ENCODE measurements at places on chromosomes 12 and 14. TPM values are rescaled to one million over a fixed set of nuclear protein-coding genes. Genes with fewer than 3 reads are reported as not detected.

Gene LYZ
- 122 TPM for polyA plus RNA-seq

Gene GPR84
- not detected for polyA plus RNA-seq

Gene SLC38A1
- 4.5 TPM for polyA plus RNA-seq

Gene MYF6
- not detected for polyA plus RNA-seq

Gene CHST11
- 2.1 TPM for polyA plus RNA-seq

Gene OR6C2
- polyA plus RNA-seq: not detected

Gene CRIP1
- polyA plus RNA-seq: 1,123 TPM

Gene YBX3
- 353 TPM for polyA plus RNA-seq

Gene RBP5
- polyA plus RNA-seq: 1.1 TPM

Gene RDH16
- polyA plus RNA-seq: 0.50 TPM

DNA sequence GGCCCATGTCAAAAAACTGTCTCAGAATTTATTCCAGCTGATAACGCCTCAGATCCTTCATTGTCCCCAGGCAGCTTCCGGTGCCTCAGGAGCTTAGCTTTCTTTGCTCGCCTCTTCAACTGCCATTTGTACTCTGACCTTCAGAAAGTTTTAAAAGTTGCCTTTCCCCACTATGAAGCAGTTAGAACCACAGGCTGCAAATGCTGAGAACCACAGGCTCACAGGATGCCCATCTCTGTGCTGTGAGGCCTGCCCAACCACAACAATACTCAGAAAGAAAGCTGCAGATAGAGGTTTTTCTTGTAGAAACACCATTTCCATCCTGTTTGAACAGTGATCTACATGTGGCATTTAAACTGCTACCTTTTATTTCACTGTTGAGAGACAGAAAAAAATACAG lies 131.1 kb downstream of the PRKCH start:
- H3K4me1 ChIP-seq: no peaks in the 10 kb centered on the region
- no peak overlapping the region for H3K4me3 ChIP-seq
- H3K36me3 ChIP-seq: no peaks in the 10 kb centered on the region
- H3K27me3 ChIP-seq: no peaks in the 10 kb centered on the region

GRCh38 chr12:52156757-52157565 lies 34.9 kb downstream of the KRT80 start:
- H3K4me3 ChIP-seq: no peak overlapping the region
- peak; percentile 94 for DNase-seq
- H3K4me1 ChIP-seq: no peaks in the 10 kb centered on the region
- H3K27ac ChIP-seq: no peak overlapping the region

GRCh38 chr12:64461634-64462414 lies 9.9 kb downstream of the TBK1 start:
- no peaks in the 10 kb centered on the region for H3K4me1 ChIP-seq
- H3K27me3 ChIP-seq: no peaks in the 10 kb centered on the region
- H3K4me3 ChIP-seq: no peak overlapping the region
- DNase-seq: no peak

DNA sequence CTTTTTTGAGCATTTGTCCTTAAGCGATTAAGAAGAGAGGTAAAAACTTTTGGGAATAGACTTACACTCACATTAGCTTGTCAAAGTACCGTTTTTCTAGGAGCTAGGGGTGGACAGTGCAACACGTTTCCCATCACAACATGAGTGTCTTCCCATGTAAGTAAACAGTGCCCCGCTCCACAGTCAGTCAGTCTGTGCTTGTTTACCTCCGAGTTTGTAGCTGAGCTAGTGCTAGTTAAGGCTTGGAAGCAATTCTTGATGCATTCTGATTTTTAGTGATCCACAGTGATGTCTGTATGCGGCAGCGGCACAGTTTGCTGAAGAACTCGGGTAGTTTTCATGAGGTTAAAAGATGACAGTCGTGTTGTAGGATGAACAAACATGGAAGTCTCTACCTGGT lies 941 bp downstream of the ZDHHC17 start:
- peak overlapping the region; percentile 87 for H3K27ac ChIP-seq
- no peaks in the 10 kb centered on the region for H3K27me3 ChIP-seq
- H3K36me3 ChIP-seq: no peaks in the 10 kb centered on the region
- peak overlapping the region; percentile 76 for H3K4me3 ChIP-seq
- no peaks in the 10 kb centered on the region for H3K4me1 ChIP-seq
- DNase-seq: no peak

DNA sequence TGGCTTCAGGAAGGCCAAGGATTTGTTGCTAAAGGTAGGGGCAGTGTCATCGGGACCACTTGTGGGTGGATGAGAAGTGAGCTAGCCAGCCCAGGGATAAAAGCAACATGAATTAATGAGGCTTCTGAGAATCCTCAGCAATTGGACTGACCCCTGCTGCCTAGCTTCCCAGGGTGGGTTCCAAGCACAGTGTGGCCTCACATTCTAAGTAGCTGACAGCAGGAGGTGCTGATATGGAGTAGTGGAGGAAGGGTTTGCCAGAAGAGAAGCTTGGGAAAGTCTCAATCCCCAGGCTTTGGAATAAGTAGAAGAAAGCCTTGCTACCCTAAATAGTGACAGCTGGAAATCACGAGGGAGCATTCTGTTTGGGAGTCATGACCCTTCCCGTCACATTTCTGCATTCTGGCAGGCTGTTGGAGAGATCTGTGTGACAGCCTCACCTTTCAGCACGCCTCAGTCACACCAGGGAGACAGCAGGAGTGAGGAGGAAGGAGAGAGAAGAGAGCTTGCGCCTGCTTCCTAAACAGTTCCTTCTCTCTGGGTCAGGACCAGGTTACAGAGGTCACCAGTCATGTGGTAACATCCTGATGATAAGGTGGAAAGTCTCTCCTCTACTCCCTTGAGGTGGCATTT lies 31.2 kb downstream of the DACT1 start:
- no peaks in the 10 kb centered on the region for H3K36me3 ChIP-seq
- H3K27me3 ChIP-seq: no peaks in the 10 kb centered on the region
- H3K4me3 ChIP-seq: no peak overlapping the region
- no peaks in the 10 kb centered on the region for H3K4me1 ChIP-seq

GRCh38 chr14:28584951-28585350 lies 181.6 kb upstream of the FOXG1 start:
- DNase-seq: no peak
- H3K27ac ChIP-seq: no peak overlapping the region
- H3K36me3 ChIP-seq: no peaks in the 10 kb centered on the region
- no peaks in the 10 kb centered on the region for H3K4me1 ChIP-seq
- no peaks in the 10 kb centered on the region for H3K27me3 ChIP-seq

DNA sequence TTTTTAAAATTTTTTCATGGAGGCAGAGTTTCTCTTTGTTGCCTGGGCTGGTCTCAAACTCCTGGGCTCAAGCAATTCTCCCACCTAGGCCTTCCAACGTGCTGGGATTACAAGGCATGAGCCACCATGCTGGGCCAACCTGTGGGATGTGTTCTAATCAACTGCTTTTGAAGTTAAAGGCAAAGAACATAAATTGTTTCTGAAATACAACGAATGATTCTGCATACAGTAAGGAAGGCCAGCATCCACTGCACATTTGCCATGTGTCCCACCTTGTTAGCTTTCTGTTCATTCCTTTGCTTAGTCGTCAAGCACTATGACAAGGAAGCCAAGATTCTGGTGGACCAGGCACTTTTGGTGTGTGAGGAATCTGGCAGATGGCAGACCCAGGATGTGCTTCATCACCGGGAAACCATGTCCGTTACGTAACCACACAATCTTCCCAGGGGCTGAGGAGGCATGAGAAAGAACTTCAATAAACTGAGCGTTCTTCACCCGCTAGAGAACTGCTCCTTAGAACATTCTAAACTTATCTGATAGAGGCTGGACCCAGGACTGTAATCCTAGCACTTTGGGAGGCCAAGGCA lies 24.5 kb downstream of the MOK start:
- H3K27me3 ChIP-seq: no peaks in the 10 kb centered on the region
- no peak overlapping the region for H3K4me3 ChIP-seq
- no peak overlapping the region for H3K27ac ChIP-seq
- no peak for DNase-seq
- H3K4me1 ChIP-seq: no peaks in the 10 kb centered on the region

DNA sequence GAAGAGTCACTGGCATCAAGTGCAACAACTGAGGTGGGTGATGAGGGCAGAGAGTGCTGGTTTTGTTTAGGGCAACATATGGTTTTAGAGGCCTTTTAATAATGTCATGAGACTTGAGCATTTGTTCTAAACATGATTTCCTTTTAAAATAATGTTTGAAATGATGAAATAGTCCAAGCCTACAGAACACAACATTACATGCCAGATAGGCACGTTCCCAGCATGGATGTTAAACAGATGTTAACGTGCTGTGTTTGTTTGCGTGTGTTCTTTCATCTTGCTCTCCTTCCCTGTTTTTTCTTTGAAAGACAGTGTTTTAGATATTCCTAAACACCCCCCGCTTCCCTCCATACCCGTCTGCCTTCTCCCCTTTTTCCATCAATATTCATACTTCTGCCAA lies 82.3 kb downstream of the RGS6 start:
- no peak overlapping the region for H3K4me3 ChIP-seq
- no peaks in the 10 kb centered on the region for H3K27me3 ChIP-seq
- H3K36me3 ChIP-seq: no peaks in the 10 kb centered on the region
- DNase-seq: no peak

GRCh38 chr14:29822430-29822709 lies 105.3 kb downstream of the PRKD1 start:
- no peak for DNase-seq
- H3K27ac ChIP-seq: no peak overlapping the region
- peaks cover 9% of the 10 kb centered on the region for H3K4me1 ChIP-seq
- H3K36me3 ChIP-seq: no peaks in the 10 kb centered on the region

- H3K4me3 ChIP-seq: no peak overlapping the region
- H3K36me3 ChIP-seq: no peaks in the 10 kb centered on the region
- H3K27ac ChIP-seq: no peak overlapping the region
Observed at GRCh38 chr12:51441583-51441982, 17.0 kb downstream of the SLC4A8 start.

DNA sequence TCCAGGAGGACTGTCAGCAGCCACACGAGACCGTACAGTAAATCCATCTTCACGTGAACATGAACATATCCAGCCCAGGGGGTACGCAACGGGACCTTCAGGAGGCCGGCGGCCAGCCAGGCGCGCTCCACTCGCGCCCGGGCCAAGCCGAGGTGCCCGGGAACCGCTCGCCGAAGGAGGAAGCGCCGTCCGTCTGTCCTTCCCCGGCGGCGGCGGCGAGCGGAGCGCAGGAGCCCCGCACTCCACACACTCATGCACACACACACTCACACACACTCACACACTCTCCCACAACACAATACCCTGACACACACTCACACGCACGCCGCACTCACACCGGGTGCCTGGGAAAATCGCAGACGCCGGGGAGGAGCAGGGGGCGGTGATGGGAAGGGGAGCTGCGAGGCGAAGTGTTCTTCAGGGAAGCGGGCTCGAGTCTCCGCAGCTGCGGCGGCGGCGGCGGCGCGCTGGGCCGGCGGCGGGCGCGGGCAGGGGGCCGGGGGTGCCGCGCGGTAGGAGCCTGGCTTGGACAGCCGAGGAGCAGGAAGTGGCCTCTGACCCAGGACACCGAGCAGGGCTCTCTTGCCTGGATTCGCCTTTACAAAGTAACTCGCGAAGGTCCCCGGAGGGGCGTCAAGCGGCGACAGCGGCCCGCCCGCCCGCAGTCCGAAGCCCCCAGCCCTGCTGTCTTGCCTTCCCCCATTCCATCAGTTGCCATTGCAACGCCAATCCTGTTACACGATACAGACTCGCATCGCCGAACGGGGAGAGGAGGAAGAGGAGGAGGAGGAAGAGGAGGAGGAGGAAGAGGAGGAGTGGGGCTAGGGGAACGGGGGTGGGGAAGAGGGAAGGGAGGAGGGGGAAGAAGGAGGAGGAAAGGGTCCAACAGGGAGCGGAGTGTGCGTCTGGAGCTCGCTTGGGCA lies 601 bp downstream of the MDGA2 start:
- H3K36me3 ChIP-seq: no peaks in the 10 kb centered on the region
- no peak overlapping the region for H3K27ac ChIP-seq
- peak; percentile 55 for DNase-seq
- no peaks in the 10 kb centered on the region for H3K4me1 ChIP-seq

DNA sequence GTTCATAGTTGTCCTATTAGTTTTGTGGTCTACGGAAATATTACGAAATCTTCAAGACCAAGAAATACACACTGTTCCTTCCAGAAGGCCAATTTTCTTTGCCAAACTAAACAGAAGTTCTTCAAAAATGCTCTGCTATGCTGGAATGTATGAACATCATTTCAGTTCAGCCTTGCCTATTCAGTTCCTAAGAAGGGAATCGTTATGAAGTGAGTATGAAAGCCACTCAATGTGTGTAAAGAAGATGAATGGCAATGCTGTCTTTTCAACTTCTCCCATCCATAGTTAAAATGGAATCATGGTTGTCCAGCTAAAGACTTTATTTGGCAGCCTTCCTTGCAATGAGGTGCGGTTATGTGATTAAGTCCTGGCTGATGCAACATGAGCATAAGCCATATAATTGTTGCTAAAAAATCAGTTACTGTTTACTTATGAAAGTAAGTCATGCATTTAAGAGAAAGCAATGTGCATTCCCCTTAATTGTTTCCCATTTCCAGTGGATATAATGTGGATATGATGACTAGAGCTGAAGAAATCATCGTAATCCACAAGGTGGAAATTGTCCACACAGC lies 73.8 kb upstream of the PTPRR start:
- peaks cover 8% of the 10 kb centered on the region for H3K4me1 ChIP-seq
- no peaks in the 10 kb centered on the region for H3K27me3 ChIP-seq
- no peaks in the 10 kb centered on the region for H3K36me3 ChIP-seq

DNA sequence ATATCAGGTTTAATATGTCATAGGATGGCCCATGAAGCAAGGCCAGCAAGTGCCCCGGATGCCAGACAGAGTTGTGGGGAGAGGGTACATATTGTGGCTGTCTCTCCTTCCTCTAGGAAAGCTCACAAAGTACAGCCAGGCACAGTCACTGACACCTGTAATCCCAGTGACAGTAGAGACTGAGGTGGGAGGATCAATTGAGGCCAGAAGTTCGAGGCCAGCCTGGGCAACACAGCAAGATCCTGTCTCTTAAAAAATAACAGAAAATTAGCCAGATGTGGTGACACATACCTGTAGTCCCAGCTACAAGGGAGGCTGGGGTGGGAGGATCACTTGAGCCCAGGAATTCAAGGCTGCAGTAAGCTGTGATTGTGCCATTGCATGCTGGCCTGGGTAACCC lies 32.1 kb downstream of the SLC7A8 start:
- H3K27me3 ChIP-seq: no peaks in the 10 kb centered on the region
- H3K4me3 ChIP-seq: no peak overlapping the region
- H3K36me3 ChIP-seq: no peaks in the 10 kb centered on the region
- no peak for DNase-seq
- H3K27ac ChIP-seq: no peak overlapping the region

DNA sequence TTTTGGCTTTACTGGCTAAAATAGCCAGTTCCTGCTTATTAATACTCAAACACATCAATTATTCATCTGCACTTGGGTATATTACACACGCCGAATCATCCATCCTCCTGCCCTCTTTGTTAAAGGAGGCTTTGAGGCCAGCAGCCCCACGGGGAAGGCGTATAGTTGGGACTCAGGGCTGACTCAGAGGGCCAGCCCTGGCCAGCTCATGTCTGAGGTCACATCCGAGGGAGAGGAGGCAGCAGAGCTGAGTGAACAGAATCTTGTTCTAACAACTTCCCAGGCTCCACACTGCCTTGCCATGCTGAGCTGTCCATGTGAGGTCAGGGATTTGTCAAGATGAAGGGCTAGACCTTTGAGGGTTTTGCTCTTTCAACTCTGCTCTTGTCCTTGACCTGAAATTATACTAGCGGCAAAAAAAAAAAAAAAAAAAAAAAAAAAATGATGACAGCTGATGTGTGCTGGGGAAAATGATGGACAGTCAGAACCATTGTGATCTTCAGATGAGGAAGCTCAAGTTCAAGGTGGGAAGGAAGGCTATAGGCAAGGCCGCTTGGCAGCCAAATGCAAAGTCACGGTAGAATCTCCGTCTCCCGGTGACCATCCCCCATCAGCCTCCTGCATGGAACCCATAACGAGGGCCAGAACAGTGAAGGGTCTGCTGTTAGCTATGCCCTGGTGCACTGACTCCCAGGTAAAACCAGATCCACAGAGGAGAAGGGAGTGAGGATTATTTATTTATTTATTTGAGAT lies 12.5 kb upstream of the MARK3 start:
- H3K4me1 ChIP-seq: no peaks in the 10 kb centered on the region
- DNase-seq: peak; percentile 82
- H3K27me3 ChIP-seq: no peaks in the 10 kb centered on the region
- no peak overlapping the region for H3K4me3 ChIP-seq
- H3K36me3 ChIP-seq: no peaks in the 10 kb centered on the region
